ENCODE measurements at places on chromosomes 11 and 22. TPM values are rescaled to one million over a fixed set of nuclear protein-coding genes. Genes with fewer than 3 reads are reported as not detected.

OR4D5 gene
- not detected for total RNA-seq

APOBEC3H gene
- total RNA-seq = 1.1 TPM

C11orf24 gene
- total RNA-seq = 36.6 TPM

LARGE2 gene
- not detected for total RNA-seq

SCUBE2 gene
- total RNA-seq = 1.2 TPM

PHETA2 gene
- total RNA-seq = 16.5 TPM

HTR3A gene
- not detected for total RNA-seq

SLC22A25 gene
- not detected for total RNA-seq

ESRRA gene
- 31.9 TPM for total RNA-seq

CREBZF gene
- total RNA-seq = 26.8 TPM

OR52N2 gene
- not detected for total RNA-seq

DUSP8 gene
- 0.28 TPM for total RNA-seq

MPZL3 gene
- total RNA-seq = 1.3 TPM

CCDC188 gene
- total RNA-seq = 0.38 TPM

SMIM35 gene
- not detected for total RNA-seq

SCO2 gene
- total RNA-seq = 0.56 TPM

POU2AF3 gene
- total RNA-seq = not detected

PRG3 gene
- total RNA-seq = not detected

SAA4 gene
- not detected for total RNA-seq

OR8D4 gene
- total RNA-seq = not detected

GCAT gene
- 37.6 TPM for total RNA-seq

RASSF7 gene
- 5.9 TPM for total RNA-seq

SLC5A4 gene
- not detected for total RNA-seq

PLAAT5 gene
- not detected for total RNA-seq

PRODH gene
- not detected for total RNA-seq

TRPC6 gene
- 2.1 TPM for total RNA-seq

TRIM51 gene
- total RNA-seq = not detected

MMP11 gene
- 3.5 TPM for total RNA-seq

DBX1 gene
- not detected for total RNA-seq

CRYBB2 gene
- not detected for total RNA-seq

OR8H3 gene
- not detected for total RNA-seq

CYB5R2 gene
- 3.4 TPM for total RNA-seq

IL17REL gene
- total RNA-seq = not detected

COA4 gene
- 107 TPM for total RNA-seq

OR8B12 gene
- not detected for total RNA-seq

TRIM48 gene
- total RNA-seq = not detected

FERMT3 gene
- total RNA-seq = 9.6 TPM

BEST1 gene
- total RNA-seq = 0.96 TPM

SYT9 gene
- total RNA-seq = under 0.01 TPM
